ENCODE measurements at places on chromosomes 11 and 22.
A peak's percentile ranks its signal among the peaks of the same experiment; 100 is the strongest.

DNA sequence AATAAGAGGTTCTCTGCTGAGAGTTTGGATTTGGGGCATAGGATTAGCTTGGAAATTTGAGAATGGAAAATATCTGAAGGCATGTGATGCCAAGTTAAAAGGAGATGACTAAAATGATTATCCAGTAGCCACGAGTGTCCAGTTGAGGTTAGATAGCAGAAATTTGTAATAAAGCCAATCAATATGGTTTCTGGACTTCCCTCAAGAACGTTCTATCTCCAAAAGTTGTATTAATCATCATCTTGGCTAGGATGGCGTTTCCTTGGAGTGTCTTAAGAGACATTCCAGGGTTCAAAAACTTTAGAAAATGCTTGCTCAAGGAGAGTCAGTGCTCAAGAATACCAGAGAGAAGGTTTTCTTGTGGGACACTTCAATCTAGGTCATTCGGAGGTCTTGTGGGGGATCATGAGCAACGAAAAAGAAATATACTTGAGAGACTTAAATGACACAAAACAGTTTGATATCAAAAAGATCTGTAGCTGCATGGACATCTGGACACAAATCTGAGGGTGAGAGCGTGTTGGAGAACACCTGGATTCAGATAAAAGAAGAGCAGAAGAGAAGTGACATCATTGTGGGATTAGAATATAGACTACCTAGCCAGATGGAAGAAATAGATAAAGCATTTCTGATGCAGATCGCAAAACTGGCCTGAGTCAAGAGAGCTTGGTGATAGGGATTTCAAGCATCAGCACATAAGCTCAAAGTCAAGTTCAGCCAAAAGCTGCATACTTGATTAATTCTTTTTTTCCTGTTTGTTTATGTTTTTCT is 97.7 kb downstream of the ARFGAP2 start:
- no peak for DNase-seq

- DNase-seq, result no peak
These were observed 110.8 kb upstream of the SPON1 start for GRCh38 chr11:13851691-13852090.

GRCh38 chr22:28802595-28803123 is 2.3 kb upstream of the XBP1 start:
- no peak for DNase-seq

DNA sequence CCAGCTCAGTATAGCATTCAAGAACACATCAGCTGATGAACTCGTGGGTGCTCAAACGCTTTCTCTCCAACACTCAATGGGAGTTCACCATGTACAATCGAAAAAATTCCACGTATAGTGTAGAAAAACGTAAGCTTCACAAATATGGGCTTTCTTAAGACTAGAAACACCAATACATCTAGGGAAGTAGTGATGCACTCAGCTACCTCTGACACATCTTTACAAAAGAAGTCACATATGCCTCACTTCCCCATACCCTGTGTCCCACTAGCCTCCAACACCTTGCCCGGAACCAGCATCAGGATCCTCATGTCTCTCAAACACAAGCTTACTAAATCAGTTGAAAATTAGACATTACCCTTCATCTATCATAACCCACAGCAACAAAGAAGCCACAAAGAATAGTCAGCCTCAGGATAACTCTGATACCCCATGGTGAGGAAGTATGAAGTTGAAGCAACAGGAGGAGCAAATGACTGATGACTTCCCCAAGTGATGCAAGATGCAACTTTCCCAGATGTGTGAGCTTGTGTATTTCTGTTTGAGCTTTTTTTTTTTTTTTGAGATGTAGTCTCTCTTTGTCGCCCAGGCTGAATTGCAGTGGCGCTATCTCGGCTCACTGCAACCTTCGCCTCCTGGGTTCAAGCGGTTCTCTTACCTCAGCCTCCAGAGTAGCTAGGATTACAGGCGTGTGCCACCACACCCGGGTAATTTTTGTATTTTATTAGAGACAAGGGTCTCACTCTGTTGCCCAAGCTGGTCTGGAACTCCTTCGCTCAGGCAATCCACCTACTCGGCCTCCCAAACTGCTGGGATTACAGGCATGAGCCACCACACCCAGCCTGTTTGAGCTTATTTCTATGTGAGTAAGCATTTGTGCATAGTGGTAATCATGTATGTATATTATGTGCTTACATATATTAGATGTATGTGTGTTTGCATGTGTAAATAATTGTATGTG is 8.5 kb upstream of the DENND5A start:
- DNase-seq, result no peak

GRCh38 chr11:124518989-124519451 is 24.4 kb downstream of the OR8B12 start:
- DNase-seq, result no peak

DNA sequence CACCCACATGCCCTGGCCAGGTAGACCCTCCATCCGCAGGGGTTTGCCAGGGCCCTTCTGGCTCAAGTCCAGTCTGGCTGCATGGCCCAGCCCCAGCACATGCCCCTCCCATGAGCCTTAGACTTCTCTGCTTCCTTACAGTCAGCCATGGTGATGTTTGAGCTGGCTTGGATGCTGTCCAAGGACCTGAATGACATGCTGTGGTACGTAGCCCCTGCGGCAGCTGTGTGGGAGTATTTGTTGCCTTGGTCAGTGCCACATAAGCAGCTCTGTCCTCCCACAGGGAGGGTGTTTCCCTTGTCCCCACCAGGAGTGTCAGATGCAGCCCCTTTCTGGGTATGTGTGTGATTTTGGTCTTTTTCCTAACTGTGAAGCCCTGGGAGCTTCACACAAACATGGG is 17.5 kb downstream of the CDC45 start:
- DNase-seq, result no peak

DNA sequence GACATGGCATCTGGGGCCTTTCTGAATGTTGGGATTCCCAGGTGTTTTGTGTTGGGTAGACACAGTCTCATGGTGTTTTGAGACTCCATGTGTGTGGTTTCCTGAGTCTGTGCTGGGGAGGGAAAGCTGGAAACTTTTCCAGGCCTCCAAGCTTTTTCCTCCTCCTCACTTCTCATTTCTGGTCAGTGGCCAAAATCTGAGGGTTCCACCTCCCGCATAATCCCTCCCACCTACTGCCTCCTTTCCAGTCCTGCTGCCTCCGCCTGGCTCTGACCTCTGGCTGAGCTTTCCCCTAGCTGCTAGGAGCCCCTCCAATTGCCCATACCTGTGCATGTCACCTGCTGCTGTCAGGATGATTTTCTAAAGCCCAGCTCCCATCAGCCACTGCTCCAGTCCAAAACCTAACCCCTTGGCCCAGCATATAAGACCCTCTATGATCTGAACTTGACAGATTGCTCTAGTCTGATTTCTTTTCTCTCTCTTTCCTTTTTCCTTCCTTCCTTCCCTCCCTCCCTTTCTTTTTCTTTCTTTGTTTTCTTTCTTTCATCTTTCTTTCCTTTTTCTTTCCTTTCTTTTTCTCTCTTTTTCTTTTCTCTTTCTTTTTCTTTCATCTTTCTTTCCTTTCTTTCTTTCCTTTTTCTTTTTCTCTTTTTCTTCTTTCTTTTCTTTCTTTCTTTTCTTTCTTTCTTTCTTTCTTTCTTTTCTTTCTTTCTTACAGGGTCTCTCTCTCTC is 51.4 kb upstream of the NECTIN1 start:
- no peak for DNase-seq

- no peak for DNase-seq
These were observed 83.1 kb downstream of the VPREB1 start for GRCh38 chr22:22327723-22328122.

- DNase-seq, result no peak
These were observed 1330.2 kb downstream of the LRRC4C start for GRCh38 chr11:40129266-40129665.

- DNase-seq, result no peak
These were observed 20.2 kb upstream of the TREH start for GRCh38 chr11:118699506-118700220.

DNA sequence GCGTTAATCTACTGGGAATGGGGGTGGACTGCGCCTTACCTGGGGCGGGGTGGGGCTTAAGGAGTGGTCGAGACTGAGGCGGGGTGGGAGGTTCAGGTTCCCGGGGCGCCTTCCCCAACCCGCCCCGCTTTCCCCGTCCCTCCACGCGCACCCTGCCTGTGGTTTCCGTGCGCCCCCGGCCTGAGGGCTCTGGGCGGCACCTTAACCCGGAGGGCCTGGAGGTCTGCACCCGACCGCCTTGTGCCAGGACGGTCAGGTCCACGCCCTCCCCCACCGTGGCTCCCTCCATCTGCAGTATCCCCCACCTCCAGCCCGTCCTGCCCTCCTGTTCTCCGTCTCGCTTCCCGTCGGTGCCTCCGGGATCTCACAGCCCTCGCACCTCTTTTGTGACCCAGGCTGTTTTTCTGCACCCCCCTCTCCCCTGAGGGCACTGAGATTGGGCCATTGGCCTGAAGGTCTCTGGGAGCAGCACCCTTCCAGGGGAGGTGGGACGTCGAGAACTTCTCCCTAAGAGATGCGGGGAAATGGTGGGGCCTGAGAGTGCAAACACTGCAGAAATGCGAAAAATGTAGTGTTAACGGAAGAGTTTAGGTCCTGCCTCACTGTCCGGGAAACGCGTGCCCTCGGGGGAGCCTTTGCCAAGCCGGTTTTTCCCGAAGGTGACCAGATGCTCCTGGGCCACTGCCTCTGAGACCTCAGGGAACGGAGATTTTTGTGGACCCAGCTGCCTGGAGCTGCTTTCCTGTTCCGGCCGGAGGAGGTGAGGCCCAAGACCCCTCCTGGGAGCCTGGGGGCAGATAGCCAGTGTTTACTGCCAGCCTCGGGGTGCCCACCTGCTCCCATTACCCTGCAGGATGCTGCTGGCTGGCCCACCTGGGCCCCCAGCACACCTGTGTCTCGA is 1.2 kb upstream of the ASCL2 start:
- DNase-seq, result peak; percentile 31

DNA sequence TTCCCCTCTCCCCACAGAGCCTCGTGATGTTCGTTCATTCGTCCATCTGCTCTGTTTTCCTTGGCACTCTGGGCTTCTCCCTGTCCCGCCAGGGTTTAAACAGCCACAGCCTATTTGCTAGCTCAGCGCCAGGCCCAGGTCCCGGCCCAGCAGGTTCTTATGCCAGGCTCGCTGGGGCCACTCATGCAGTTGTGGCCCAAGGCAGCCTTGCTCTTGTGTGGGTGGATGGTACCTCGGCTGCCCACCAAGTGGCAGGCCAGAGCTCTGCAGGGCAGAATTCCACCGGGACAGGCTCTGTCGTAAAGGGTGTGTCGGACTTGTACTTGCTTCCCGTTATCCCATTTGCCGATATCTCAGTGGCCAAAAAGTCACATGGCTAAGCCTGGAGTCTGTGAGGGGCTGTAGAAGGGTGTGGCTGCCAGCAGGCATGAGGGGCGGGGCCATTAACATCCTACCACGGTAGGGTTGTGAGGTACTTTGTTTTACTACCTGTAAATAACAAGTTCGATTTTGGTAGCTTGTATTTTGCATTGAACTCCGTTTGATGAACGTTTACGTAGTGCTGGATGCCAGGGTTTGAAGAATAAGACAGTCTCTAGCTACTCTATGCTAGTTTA is 7.9 kb downstream of the FAM118A start:
- DNase-seq, result peak; percentile 78

- DNase-seq, result no peak
These were observed 137.6 kb downstream of the TEAD1 start for GRCh38 chr11:12811861-12812260.

DNA sequence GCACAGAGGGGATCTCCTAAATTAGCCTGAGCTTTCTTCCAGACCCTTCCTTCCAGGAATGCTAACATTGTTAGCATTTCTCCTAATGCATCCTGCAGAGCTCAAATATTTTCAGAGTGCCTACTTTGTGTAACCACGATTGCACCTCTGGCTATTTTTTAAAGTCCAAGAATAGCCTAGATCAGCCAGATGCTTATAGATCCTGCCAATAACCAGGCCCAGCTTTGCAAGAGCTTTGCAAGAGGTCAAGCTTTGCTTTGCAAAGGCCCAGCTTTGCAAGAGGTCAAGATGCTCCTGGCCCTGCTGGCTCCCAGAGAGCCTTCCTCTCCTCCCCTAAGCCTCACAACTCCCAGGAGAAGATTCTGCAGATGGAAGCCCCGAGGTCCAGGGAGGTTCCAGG is 491.9 kb downstream of the MN1 start:
- no peak for DNase-seq

DNA sequence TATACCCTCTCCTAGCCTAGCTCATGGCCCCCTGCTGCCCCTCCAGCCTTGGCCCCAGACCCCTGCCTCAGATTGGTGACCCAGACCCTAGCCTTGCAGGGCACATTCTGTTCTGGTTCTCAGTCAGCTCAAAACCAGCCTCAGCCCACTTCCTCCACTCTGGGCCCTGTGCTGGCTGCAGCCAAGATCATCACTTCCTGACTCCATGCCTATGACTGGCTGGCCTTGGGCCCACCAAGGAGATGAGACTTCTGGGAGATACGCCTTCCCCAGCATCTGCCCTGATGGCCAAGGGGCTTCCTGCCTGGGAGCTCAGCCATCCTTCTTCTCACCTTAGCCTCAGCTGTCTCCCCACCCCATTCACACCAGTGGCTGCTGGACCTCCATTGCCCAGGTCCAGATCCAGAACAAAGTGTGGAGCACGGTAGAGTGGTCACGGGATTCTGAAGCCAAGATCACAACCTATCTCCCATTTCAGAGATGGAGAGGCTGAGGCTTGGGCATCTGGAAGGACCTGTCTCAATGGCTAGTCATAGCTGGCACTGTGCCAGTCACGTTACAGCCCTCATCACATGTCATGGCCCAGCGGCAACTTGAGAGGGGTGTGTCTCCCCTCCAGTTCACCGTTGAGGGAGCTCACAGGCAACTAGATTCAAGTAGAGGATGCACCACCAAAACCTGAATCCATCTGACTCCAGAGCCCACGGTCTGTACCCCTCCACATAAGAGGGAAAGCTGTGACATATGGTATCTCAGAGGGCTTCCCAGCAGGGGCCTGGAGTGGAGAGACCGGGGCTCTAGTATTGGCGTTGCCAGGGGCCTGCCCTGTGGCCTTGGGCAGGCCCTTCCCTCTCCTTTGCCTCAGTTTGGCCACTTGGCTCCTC is 43.0 kb upstream of the KLHL35 start:
- peak; percentile 71 for DNase-seq

DNA sequence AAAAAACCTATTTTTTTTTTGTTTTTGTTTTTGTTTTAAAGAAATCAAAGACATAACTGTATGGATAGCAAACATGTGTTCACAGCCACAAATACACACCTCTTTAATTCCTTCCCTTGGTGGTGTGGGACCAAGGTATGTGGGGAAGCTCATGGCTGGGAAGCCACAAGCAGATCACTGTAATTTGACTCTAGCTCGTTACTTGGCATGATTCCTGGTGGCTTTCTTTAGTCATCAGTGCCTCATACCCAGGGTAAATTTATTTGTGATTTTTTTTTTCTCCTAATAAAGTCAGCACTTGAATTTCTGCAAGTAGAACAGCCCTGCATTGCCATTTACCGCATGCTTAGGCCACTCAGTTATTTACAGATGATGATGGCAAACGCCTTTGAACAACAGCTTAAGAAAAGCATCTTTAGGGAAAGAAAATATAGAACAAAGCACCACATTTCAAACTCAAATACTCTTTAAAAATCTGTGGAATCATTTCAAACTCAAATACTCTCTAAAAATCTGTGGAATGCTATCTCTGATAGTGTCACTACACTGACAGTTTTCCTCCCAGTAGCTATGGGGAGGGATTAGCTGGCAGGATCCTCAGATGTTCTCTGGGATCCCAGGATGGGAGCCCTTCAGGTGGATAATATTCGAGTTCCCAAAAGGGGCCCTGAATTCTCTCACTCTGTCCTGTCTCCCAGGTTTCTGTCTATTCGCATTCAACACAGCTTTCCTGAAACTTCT is 687.2 kb downstream of the OPCML start:
- DNase-seq, result no peak

Data from Right ventricle myocardium superior (tissue), 1 donor.